NB4 (cell line): ENCODE measurements at places on chromosomes 11 and 22.

DNA sequence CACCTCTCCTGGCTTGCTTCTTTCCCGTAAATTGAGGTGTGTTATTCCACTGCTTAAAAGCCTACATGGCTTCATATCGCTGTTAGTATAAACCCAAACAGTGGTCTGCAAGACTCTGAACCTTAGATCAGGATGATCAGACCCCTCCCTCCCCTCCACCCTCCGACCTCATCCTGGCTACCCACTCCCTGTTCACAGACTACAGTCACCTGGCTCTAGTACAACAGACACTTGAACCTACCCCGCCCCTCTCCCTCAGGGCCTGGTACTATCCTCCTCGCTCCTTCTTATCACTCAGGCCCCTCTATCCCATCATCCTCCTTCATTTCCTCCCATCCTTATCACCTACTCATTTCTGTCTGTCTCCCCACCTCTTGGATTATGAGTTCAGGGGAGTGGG lies 20.1 kb downstream of the PTPRJ start:
- no peak for DNase-seq

- no peak for DNase-seq
These were observed 18.3 kb upstream of the ACCSL start for GRCh38 chr11:44029507-44029845.

DNA sequence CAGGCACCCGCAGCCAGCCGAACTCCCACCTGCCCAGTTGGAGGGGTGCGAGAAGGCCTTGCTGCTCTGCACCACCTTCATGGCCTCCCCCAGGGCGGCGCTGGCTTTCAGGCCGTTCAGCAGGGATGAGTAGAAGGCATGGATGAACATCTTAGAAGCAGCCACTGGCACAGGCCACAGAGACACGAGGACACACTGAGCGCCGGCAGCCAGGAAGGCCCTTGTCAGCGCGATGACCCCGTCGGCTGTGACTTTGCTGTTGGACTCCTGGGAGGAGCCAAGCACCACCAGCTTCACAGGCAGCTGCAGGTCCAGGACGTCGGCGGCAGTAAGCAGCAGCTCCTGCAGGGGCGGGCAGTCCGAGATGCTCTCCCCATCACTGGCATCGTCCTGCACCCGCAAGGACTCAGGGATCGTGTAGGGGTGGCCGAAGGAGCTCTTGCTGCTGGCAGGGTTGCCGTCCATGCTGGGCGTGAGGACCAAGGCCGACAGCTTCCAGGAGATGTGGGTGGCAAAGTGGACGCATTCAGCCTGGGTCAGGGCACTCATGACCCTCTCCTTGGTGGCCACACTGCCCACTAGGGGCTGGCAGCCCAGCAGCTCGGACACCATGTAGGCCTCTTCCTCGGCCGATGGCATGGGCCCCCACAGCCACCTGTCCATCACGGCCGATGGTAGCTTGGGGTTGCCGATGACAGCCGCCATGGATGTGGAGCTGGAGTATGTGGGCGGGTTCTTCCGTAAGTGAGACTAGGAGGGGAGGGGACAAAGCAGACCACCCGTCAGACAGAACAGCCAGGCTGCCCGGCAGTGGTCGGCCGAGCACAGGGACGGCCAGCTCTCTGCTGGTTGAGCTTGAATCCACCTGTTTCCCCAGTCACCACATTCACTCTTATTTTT lies 79.7 kb upstream of the PITPNB start:
- no peak for DNase-seq

- DNase-seq = no peak
These were observed 153.6 kb upstream of the SORL1-AS1 start for GRCh38 chr11:121606354-121606753.

DNA sequence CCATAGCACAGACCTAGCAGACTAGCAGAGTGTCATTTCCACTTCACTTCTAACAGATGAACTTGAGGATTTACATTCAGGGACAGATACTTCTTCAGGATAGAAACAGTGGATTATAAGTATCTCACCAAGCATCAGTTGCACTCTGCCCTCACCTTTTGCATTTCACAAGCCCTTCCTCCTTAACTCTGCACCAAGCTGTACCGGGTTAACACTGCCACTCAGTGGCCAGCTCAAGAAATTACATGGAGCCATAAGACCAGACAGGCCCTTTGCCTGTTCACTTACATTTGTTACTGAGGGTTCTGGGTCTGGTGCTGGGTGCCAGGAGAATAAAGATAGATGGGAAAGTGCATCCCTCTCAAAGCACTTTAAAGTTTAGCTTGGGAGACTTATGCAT lies 309.8 kb downstream of the SHANK2 start:
- DNase-seq = peak; percentile 44

- DNase-seq = no peak
These were observed 15.3 kb upstream of the POLA2 start for GRCh38 chr11:65246506-65246905.

GRCh38 chr11:68481579-68482240 lies 21.2 kb downstream of the PPP6R3 start:
- DNase-seq = no peak

GRCh38 chr22:44594951-44595350 lies 96.9 kb upstream of the RTL6 start:
- no peak for DNase-seq

GRCh38 chr22:34395370-34395769 lies 475.1 kb upstream of the LARGE1 start:
- no peak for DNase-seq

GRCh38 chr11:75589933-75590332 lies 27.9 kb downstream of the SERPINH1 start:
- DNase-seq = no peak

GRCh38 chr11:96306933-96307775 lies 35.8 kb downstream of the MAML2 start:
- DNase-seq = peak; percentile 19

DNA sequence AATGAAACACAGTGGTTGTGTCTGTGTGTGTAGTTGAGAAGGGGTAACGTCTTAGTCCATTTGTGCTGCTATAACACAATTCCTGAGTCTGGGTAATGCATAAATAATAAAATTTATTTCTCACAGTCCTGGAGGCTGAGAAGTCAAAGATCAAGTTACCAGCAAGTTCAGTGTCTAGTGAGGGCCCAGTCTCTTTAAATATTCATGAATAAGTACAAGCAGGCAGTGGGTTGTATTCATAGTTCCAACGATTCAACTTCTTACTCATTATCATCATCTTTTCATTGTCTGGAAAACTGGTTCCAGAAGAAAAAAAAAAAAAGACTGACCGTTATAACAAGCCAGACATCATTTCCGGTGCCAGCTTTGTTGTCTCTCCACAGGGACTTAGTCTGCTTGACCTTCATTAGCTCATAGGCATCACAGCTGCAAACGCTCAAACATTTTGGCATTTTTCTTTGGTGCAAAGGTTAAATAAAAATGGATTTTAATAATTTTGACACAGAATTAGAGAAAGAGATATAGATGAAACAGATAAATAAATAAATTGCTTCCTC lies 1297.5 kb downstream of the LRRC4C start:
- no peak for DNase-seq

GRCh38 chr11:104028476-104029263 lies 7.8 kb upstream of the DDI1 start:
- no peak for DNase-seq

DNA sequence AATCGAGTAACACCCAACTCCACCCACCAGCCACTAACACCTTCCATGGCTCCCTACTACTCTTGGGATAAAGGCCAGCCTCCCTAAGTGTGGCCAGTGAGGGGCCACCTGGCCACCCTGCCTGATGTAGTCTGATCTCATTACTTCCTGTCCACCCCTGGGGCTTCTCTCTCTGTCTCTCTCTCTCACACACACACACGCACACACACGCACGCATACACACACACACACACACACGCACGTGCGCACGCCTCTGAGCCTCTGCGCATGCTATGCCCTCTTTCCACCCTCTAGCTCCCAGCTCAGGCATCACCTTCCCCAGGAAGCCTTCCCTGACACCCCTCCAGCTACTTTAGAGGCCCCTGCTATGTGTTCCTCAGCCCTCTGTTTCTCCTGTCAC lies 3.9 kb downstream of the MFNG start:
- DNase-seq = no peak

DNA sequence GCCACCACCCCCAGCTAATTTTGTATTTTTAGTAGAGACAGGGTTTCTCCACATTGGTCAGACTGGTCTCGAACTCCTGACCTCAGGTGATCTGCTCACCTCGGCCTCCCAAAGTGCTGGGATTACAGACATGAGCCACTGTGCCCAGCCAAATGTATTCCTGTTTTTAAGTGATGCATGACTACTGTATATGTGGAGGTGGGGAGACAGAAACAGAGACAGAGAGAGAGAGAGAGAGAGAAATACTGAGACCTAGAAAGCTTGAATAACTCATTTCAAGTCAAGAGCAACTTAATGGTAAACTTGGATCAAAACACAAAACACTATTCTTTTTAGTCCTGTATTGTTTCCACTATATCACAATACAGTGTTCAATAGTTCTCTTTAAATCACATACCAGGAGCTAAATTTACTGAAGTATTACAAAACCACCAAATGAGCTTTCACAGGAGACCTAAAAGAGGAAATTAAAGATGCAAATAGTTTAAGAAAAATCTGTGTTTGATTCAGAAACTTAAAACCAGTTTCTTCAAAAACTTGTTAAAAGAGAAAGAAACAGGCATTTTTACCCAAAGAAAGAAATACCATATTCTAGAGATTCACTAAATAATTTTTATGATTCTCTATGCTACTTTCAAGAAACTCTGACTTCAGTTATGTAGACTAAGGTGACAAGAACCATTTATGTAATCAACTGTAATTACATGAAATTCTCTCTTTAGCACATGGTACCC lies 188.7 kb downstream of the ETS1 start:
- no peak for DNase-seq

DNA sequence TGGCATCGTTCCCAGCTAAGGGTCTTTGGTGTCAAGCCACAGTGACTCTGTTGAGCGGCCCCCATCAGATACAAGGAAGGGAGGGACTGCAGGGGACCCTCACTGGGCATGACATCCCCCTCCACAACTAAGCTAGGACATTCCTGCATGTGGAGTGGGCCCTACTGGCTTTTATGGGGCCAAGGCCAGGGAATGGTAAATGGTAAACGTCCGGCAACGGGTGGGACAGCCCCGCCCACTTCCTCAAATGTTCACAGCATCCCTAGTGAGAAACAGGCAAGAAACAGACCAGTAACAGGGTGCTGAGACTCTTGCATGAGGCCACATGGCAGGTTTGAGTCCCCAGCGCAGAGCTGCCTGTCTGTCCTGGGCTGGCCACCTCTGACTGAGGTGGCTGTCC lies 4.4 kb downstream of the TMPRSS6 start:
- peak; percentile 32 for DNase-seq

- no peak for DNase-seq
These were observed 65.4 kb upstream of the B3GAT1 start for GRCh38 chr11:134477486-134477885.

DNA sequence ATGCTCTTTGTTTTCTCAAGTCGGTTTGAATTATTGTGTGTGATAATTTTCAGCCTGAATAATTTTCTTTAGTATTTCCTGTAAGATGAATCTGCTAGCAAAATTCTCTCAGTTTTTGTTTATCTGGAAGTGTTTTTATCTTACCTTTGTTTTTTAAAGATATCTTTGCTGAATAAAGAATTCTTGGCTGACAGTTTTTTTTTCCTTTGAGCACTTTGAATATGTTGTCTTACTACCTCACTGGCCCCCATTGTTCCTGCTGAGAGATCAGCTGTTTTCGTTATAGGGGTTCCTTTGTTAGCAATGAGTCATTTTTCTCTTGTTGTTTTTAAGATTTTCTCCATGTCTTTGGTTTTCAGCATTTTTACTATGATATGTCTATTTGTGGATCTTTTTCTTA lies 63.0 kb downstream of the HORMAD2 start:
- DNase-seq = no peak

GRCh38 chr11:95147364-95147905 lies 57.8 kb downstream of the ENDOD1 start:
- peak; percentile 66 for DNase-seq

- peak; percentile 64 for DNase-seq
These were observed 21.1 kb downstream of the RTN4R start for GRCh38 chr22:20247010-20247505.
